ENCODE measurements at places on chromosomes 13 and 19.

- DNase-seq: no peak
Observed at GRCh38 chr19:16508546-16508945, 12.4 kb downstream of the C19orf44 start.

- no peak for DNase-seq
Observed at GRCh38 chr13:110047496-110047895, 259.5 kb downstream of the COL4A1 start.

DNA sequence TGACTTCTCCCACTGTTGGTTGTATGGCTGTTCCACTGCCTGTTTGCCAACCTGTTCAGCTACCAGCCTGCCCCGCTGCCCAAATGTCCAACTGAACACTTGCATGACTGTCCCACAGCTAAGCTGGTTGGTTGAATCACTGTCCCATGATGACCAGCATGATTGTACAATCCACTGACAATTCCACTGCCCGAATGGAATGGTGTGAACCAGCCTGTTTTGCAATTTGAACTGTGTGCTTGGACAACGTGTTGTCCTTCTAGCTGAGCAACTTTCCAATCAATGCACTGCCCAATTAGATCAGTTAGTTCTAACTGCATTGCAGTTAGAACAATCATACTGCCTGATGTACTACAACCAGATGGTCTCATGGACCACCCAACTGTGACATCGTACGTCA lies 8.7 kb downstream of the ADAMTS10 start:
- DNase-seq: no peak

DNA sequence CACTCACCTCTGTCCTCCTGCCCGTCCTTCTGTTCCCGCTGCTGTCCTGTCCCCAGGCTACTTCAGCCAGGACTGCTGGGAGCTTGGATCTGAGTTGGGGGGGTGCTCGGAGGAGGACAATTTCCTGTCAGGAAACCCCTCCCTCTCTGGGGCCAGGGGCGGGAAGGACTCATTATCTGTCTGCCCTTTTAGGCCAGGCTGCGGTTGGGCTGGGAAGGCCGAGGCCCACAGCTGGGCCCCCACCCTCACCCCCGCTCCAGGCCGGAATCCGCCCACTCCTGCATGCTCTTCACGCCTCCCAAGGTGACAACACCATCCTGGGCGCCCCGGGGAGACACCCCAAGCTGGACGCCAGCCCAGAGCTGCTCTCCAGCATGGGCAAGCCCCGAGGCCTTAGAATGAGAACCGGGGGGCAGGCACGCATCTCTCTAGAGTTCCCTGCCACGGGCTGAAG lies at the start of gene EXOC3L2:
Gene EXOC3L2 (minus strand): TSS at position 74 of the 454 bp plus-strand sequence. CDS start 6,362 bp downstream, outside the sequence.
- no peak for DNase-seq

DNA sequence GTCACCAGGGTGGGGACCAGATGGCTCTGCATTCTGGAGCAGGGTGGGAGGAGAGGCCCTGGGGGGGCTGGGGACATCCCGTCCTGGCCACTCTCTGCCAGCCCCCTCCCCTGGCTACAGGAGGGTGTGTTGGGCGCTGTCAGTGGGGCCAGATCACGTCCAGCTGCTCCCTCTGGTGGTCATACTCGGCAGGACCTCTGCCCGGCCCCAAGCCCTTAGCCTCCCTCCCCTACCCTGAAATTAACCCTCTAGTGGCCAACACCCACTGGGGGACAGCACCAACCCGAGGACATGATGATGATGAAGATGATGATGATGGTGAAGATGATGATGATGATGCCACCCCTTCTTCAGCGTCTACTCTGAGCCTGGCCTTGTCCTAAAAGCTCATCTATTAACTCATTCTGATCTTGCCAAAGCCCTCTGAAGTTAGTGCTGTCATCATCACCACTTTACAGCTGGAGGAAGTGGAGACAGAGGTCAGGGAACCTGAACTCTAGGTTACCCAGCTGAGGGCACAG lies 590 bp upstream of the LGI4 start:
- DNase-seq: no peak

DNA sequence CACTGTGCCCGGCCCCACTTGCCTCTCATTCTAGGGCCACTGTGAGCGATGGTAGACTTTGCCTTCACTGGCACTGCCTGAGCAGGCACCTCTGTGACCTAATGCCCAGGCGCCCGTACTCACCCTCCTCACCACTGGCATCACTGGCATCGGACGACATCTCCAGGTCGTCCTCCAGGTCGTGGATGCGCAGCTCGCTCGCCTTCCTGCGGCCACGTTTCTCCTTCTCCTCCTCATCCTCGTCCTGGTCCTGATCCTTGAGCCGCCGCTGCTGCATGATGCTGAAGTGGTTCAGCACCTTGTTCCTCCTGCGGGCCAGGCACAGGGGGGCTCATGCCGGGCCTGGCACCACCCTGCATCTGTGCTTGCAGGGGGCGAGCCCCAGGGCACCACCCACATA lies 7.5 kb upstream of the PSPN start:
- no peak for DNase-seq
